RPMI8226 (cell line): ENCODE measurements at places on chromosomes 6 and 20.

GRCh38 chr6:82704045-82704444, 340.4 kb downstream of the TPBG start:
- no peak for DNase-seq

GRCh38 chr6:101630941-101631340, 237.4 kb downstream of the GRIK2 start:
- no peak for DNase-seq

- DNase-seq: no peak
Measured at GRCh38 chr6:158539413-158539812, 20.5 kb upstream of the TMEM181 start.

- DNase-seq: no peak
Measured at GRCh38 chr20:62317167-62317655, 14.4 kb downstream of the ADRM1 start.

DNA sequence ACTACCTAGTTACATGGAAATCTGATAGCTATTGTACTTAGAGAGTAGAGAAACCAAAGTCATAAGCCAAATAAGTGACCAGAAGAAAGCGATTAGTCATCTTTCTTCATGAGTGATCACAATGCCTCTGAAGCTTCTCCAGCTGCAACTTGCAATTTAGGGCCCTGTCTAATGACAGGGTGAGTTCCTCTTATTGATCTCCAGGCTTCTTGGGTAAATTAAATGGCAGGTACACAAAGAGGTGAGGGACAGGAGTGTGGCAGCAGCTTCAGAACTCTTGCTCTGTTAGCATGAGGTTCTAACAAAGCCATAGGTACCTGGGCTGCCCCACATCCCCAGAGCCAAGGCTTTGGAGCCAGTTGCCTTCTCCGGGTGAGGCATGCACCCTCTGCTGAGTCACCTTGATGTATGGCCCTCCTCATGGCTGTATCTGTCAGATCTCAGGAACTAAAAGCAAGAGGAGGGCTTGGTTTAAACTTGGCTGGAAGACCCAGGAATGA, 60.8 kb downstream of the PRDM1 start:
- peak; percentile 47 for DNase-seq

- no peak for DNase-seq
Measured at GRCh38 chr6:137777687-137778075, 89.4 kb upstream of the TNFAIP3 start.

GRCh38 chr6:35757456-35758123, 18.8 kb upstream of the CLPSL2 start:
- DNase-seq: peak; percentile 62

- no peak for DNase-seq
Measured at GRCh38 chr6:56517155-56517745, 125.4 kb downstream of the DST start.

GRCh38 chr6:92701425-92702096, 717.8 kb downstream of the EPHA7 start:
- DNase-seq: no peak

- DNase-seq: no peak
Measured at GRCh38 chr20:24648481-24648880, 179.1 kb downstream of the SYNDIG1 start.

DNA sequence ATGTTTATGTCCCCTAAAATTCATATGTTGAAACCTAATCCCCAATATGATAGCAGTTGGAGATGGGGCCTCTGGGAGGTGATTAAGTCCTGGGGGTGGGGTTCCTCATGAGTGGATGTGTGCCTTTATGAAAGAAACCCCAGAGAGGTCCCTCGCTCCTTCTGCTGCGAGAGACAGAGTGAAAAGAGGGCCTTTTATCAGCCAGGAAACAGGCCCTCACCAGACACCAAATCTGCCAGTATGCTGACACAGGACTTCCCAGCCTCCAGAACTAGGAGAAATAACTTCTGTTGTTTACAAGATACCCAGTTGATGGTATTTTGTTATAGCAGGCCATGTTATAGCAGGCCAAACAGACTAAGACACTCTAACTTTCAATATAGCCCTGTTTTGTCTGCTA, 100.9 kb upstream of the NFATC2 start:
- DNase-seq: no peak

DNA sequence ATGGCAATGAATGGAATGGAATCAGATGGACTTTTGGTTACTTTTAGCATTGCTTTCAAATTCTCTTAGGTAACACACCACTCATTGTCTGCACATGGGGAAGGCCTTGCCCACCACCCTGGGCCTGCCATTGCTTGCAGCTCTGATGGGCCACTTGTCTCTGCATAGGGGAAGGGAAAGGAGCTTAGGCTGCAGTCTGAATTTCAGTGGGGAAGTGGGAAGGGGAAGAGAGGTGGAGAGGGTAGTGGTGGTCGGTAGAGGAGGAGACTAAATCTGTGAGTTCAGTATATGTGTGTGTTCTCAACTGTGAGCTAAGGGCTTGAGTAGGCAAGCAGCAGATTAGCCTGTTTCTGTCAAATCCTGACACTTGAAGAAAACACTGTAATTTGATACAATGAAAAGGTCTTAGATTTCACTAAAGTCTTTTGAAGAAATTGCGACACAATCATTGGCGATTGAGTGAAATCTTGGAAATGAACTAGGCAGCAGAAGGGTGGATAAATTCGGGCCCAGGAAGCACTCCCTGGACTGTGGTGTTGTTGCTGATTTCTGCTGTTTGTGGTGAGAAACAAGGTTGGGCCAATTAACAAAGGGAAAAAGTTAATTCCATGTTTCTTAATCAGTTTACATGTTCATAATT, 80.6 kb downstream of the OTOR start:
- no peak for DNase-seq

GRCh38 chr6:113271437-113271836, 585.7 kb upstream of the MARCKS start:
- DNase-seq: no peak

- DNase-seq: peak; percentile 5
Measured at GRCh38 chr6:93176070-93176469, 243.3 kb downstream of the EPHA7 start.
